ENCODE measurements at places on chromosomes 12 and 14.

DNA sequence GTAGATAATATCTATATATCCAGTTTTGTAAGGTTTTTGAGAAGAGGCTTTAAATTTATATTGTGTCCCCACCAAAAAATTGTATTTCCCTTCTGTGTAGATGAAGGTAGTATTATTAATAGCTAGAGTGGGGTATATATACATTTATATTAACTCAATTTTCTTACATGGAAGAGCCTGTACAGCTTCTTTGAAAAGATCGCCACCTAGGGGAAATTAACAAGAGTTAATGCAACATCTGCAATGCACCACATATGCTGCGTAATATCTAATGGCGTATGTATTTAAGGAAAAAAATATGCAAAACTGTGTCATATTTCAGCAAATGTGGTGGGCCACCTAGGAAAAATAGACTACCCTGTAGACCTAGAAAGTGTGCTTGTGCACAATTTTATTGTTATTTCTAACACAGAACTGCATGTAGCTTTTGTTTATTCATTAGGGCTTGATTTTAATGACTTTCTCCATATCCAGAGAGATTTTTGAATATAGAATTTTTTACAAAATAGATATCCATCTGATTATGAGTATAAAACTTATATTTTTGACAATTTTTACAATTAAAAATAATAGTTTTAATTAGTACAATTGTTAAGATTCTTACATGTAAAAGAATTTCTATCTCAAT is 14.0 kb downstream of the CCER1 start:
- DNase-seq = no peak

DNA sequence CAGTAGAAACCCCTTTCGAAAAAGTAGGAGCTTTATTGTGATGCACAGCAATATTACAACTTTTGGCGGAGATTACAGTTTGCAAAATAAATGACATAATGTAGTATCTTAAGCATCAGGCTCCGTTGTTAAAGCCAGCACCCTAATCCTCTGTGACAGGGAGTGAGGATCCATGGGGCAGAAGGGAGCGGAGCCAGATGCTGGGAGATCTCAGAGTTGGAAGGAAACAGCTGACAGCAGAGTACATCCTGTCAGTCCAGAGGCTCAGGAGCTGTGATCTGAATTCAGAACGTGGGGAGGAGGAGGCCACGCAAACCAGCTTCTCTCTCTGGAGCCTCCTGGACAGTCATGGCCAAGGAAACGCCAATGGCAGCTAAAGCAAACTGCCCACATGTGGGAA is 55.7 kb downstream of the TMTC1 start:
- DNase-seq = no peak

DNA sequence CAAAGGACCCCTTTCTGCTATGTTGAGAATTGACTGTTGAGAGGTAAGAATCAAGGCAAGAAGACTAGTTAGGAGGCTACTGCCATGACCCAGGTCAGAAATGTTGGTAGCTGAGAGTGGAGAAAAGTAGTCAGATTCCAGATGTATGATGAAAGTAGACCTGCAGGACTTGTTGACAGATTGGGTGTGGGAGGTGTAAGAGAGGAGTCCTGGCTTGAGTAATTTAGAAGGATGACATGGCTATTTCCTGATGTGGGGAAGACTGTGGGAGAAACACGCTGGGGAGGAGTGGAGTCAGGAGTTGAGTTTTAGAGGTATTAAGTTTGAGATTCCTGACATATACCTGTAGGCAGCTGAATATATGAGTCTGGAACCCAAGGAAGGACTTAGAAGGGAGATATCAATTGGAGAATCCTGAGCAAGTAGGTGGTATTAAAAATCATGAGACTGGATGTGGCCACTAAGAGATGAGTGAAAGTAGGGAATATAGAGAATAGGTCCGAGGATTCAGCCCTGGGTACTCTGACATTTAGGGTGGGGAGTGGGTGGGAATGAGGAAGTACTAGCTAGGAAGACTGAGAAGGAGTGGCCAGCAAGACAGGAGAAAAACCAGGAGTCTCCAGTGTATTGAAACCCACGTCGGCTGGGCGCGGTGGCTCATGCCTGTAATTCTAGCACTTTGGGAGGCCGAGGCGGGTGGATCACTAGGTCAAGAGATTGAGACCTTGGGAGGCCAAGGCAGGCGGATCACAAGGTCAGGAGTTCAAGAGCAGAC is 12.6 kb upstream of the DDX47 start:
- DNase-seq = no peak

DNA sequence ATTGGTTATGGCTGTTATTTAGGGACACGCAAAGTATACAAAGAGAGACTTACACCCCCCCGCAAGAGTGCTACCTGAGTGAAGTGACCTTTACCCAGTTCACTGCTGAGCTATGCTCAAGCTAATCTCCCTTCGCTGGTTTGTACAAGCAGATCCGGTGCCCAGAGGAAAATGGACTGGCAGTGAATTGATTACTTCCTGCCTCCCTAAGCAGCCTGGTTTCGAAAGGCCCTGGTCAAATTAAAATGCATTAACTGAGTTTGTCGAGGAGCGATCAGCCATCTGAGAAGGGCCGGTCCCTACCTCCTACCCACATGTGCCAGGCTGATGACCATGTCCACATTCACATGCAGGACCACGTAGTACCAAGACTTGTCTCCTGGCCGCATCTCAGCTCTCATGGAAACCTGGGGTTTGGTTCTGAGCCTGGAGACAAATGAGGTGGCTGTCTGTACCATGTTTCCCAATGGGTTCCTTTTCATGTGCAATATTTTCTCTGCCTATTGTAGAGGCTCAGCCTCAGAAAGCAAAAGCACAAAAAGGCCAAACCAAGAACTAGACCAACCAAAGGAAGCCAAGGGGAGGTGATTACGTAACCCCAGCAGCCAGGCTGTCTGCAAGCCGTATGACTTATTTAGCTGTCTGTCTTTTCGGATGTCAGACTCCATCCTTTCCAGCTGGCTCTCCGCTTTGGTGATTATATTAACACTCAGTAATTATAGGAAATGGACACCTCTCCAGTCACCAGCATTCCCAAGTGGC is 284.7 kb upstream of the PWP1 start:
- DNase-seq = no peak

DNA sequence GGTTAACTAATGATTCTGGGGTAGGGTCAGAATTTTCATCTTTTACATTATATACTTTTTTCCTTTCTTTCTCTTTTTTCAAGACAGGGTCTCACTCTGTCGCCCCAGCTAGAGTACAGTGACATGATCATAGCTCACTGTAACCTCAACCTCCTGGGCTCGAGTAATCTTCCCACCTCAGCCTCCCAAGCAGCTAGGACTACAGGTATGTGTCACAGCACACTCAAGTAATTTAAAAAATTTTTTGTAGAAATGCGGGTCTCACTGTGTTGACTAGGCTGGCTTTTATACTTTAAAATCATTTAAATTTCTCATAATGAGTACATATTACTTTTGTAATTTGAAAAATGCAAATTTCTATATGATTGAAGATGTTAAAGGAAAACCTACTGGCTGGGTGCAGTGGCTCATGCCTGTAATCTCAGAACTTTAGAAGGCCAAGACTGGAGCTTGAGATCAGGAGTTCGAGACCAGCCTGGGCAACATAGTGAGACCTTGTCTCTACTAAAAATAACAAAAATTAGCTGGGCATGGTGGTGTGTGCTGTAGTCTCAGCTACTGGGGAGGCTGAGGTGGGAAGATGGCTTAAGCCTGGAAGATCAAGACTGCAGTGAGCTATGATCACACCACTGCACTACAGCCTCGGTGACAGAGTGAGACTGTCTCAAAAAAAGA is 25.7 kb downstream of the R3HDM2 start:
- DNase-seq = no peak

DNA sequence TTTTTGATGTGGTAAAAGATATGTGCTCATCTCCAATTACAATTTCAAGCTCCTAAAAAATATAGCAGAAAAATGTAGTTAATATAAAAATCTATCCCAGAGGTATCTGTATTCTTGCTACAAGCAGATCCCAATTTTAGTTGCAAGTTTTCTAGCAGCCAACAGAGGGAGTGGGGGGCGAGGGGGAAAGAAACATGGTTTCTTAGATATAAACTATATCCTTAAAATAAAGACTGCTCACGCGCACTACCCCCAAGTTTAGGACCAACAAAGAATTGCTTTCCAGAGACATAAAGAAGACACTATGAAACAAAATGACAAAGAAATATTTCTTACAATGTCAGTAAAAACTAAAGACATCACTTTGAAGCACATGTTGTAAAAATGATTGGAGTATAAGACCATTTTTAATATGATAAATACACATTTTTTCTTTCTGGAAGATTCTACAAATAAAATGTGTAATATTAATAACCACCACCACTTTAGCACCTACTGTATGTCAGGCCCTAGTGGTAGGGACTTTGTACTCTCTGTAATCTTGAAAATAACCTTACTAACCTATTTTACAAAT is 5.4 kb downstream of the MAGOHB start:
- DNase-seq = no peak

DNA sequence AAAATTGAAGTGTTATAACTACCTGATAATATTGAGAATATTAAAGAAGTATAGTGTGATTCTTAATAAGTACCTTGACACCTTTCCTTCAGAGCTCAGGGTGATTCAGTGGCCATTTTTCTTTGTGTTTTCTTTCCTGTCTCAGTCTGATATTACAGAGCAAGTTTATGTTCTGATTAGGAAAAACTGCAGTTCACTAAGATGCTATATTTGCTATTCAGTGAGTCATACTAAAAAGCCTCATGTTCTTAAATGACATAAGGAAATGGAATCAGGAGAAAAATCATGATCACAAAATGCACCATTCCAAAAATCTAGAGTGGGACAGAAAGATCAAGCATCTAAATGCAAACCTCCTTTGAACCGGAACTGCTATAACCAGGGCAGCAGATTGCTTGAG is 390.6 kb upstream of the ATP2B1 start:
- DNase-seq = no peak

DNA sequence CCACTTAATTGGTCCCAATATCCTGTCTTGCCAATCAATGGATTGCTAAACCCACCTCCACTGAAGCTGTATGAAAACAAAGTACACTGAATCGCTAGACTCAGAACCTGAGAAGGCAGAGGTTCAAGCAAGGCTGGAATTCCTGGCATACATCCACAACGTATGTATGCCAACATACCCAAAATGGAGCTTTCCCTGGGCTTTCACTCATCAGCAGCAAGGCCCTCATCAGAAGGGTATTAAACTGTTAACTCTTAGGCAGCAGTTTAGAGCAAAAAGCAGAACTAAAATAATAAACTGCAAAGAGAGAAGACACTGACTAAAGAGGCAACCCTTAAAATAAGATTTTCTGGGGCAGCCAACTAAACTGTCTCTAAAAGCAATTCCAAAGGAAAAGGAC is 13.6 kb downstream of the MED13L start:
- no peak for DNase-seq

Data from stimulated activated naive CD4-positive, alpha-beta T cell treated with Interleukin-2 at 50 U/mL for 16 hours (primary cell).